ENCODE measurements at places on chromosomes 3 and 15.

DNA sequence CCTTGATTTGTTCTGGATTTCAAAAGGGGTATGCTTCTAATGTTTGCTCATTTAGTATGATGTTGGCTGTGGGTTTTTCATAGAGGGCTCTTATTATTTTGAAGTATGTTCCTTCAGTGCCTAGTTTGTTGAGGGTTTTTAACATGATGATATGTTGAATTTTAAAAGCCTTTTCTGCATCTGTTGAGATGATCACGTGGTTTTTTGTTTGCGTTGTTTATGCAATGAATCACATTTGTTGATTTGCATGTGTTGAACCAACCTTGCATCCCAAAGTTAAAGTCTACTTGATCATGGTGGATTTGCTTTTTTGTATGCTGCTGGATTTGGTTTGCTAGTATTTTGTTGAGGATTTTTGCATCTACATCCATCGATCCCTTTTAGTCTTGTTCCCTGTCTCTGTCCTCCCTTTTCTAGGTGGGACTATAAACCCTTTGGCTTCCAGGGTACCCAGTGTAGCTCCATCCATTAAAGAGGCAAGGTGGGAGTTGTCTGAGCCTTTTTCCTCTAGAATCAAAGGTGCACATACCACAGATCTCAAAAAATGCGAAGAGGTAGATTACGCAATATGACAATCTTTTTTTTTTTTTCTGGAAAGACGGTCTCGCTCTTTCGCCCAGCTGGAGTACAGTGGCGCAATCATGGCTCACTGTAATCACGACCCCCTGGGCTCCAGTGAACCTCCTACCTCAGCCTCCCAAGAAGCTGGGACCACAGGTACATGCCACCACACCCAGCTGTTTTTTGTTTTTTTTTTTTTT lies 221.6 kb upstream of the UBE2E1 start:
- no peak for DNase-seq

- DNase-seq = no peak
Measured at GRCh38 chr15:82272154-82272553, 9.5 kb downstream of the SAXO2 start.

GRCh38 chr3:84983490-84983889 lies 24.7 kb downstream of the CADM2 start:
- DNase-seq = no peak

GRCh38 chr3:22475665-22476240 lies 724.7 kb upstream of the ZNF385D start:
- no peak for DNase-seq

- DNase-seq = no peak
Measured at GRCh38 chr15:77862651-77863104, 214.8 kb downstream of the TBC1D2B start.

DNA sequence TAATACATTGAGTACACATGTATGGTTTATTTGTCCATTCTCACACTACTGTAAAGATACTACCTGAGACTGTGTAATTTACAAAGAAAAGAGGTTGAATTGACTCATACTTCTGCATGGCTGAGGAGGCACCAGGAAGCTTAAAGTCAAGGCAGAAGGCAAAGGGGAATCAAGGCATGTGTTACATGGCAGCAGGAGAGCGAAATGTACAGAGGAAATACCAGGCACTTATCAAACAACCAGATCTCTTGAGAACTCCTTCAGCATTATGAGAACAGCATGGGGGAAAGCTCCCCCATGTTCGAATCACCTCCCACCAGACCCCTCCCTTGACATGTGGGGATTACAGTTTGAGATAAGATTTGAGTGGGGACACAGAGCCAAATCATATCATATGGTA lies 666.3 kb downstream of the ZBBX start:
- no peak for DNase-seq

GRCh38 chr15:61266921-61267320 lies 37.8 kb upstream of the RORA start:
- DNase-seq = no peak

GRCh38 chr3:113847664-113848461 lies 9.3 kb downstream of the GRAMD1C start:
- DNase-seq = no peak

- DNase-seq = no peak
Measured at GRCh38 chr15:93985176-93985575, 246.2 kb upstream of the MCTP2 start.

DNA sequence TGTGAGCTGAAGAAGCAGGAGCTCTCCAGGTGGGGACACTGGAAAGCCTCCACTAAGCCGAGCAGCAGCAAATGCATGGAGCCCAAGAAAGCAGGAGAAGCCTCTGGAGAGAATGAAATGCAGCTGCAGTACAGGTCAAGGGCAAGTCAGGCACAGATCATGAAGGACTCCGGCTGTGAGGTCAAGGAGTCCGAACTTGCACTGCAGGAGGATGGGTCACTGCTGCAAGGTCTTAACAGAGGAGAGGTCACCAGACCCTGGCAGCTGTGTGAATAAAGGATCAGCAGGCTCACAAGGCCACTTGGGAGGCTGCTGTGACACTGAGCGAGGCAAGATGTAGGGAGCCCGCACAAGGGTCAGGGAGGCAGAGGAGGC lies 24.7 kb upstream of the SLC41A3 start:
- DNase-seq = no peak

- DNase-seq = no peak
Measured at GRCh38 chr3:163058031-163058854, 1561.6 kb downstream of the OTOL1 start.

GRCh38 chr15:67340630-67341029 lies 86.0 kb downstream of the IQCH start:
- DNase-seq = no peak

- no peak for DNase-seq
Measured at GRCh38 chr3:140736863-140737460, 59.1 kb downstream of the TRIM42 start.

DNA sequence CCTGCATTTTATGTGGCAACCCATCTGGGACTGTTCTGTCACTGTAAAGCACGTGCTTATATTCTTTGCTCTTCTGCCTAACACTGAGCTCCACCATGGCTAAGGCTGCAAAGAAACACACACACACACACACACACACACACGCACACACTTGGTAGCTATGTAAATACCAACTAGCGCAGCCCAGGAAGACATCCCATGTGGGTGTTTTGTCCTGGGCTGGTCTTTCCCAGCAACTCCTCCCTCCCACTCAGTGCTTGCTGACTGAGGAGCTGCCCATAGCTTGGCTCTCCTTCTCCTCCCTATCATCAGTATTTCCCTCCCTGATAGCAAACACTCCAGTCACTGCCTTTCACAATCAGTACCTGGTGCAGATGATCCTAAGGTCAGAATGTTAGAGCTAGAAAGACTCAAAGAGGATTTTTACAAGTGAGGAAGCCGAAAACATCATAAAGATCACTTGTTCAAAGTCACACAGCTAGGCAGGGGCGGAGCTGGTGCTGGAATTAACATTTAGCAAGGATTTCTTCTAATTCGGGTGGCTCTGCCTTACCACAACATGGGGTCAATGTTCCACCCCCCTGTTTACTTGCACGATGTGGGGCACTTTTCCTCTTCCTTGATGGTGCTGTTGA lies 377.1 kb upstream of the TBL1XR1 start:
- DNase-seq = no peak

- DNase-seq = no peak
Measured at GRCh38 chr3:35727179-35727578, 87.9 kb downstream of the ARPP21 start.

DNA sequence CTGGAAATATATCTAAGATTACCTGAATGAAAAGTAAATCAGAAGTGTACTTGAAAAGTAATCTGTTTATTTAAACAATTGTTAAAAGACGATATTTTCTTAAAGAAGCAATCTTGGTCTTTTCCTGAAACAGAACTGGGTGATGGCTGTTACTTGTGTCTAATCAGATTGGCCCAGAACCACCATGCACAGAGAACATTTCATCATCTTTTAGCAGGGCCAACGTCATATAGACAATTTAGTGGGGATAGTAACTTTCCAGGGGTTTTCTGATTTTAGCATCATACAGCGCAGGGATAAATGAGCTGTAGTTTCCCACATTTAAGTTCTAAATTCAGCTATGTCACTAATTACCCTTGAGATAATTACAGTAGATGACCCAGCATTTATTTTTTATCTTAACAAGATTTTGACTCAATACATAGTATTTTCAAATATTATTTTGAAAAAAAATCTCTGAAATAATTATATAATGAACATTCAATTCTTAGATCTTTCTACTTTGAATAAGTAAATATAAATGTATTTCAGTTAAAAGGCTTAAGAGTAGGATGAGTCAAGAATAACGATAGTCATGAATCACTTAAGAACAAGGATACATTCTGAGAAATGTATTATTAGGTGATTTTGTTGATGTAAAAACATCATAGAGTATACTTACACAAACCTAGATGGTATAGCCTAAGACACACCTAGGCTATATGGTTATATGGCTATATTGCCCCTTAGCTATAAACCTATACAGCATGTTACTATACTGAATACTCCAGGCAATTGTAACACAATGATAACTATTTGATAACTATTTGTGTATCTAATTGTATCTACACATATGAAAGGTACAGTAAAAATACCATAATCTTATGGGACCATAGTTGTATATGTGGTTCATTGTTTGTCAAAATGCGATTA lies 103.8 kb upstream of the MME start:
- DNase-seq = no peak

DNA sequence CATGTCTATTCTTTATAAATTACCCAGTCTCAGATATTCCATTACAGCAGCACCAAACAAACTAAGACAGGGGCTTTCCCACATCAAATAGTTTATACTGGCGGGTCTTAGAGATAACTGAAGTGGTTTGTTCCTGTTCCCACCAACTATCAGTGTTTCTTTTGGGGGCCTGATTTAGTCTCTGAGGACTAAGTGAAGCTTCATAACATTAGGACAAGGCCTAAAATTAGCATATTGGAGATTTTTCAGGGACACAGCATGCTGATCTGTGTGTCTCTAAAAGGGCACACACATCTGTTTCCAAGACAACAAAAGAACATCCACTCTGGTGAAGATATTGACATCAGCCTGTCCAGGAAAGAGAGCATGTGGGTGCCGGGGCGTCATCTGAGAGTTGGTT lies 72.6 kb upstream of the SEMA6D start:
- DNase-seq = no peak

DNA sequence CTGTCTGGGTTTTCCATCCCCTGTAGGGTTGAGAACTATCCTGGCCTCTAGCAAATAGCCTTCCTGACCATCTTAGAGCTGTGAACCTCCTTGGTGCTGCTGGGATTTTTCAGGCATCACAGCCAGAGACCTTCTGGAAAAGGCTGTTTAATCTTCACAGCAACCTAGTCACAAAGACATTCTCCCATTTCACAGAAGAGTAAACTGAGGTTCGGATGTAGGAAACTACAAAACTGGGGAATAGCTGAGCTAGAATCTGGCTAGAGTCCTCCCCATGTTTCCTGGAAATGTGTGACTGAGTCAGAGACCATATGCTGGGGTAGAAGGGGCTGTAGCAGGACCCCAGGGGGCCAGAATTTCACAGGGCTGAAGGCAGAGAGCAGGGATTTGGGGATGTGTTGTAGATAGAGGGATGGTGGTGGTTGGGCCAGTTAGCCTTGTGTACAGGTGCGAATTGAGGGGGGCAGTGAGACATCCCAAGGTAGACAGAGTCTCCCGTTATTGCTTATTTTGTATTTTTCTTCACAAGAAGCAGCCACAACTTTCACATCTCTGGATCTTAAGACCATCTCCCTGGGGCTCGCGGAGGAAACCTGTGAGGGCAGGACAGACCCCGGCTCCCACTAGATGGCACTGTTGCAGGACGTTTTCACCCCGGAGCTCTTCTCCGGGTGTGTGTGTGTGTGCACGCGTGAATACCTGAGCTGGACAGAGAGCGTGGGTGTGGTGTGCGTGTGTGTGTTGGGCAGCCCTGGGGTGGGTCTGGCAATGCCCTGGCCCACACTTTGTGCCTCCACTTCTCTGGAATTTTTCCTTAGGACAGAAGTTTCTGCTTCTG lies 66.9 kb upstream of the PRR23C start:
- peak; percentile 48 for DNase-seq

GRCh38 chr3:37580237-37580636 lies 281.4 kb upstream of the CTDSPL start:
- DNase-seq = no peak

DNA sequence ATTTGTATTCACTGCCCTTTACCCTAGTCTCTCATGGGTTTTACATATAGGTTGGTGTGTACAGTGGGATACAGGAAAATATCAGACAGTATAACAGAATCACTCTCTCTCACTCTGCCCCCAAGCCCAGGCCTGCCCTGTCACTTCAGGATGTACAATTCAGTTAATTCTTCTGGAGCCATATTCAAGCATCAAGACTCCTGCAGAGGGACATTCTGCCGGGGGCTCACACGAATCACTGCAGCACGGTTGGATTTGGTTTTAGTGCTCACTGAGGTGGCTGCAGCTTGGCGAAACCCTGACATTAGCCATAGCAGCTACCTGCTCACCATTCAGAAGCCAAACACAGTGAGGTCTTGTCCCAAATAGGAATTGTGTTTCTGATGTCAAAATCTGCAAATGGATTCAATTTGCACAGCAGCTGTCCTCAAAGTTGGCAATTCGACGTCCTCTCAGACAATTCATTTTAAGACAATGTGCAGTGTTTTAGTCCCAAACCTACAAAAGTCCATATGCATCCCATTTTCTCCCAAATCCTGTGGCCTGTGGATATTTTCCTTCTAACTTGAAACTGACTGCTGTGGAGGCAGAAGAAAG lies 82.9 kb downstream of the CHSY1 start:
- no peak for DNase-seq

DNA sequence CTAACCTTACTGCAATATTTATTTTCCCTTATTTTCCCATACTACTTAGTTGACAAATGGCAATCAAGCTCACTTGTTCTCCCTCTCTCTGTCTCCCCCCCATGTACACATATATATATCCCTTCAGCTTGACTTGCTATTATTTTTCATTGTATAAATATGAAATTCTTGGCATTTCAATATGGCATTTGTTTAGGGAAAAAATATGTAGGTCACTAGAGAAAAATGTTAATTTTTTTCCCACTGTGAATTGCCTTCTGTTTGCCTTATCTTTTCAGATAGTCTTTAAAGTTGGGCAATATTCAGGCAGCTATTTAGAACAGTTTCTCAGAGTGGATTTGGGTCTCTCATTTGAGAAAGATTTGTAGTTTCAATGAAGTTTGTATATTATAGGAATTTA lies 62.8 kb upstream of the UTS2B start:
- no peak for DNase-seq

DNA sequence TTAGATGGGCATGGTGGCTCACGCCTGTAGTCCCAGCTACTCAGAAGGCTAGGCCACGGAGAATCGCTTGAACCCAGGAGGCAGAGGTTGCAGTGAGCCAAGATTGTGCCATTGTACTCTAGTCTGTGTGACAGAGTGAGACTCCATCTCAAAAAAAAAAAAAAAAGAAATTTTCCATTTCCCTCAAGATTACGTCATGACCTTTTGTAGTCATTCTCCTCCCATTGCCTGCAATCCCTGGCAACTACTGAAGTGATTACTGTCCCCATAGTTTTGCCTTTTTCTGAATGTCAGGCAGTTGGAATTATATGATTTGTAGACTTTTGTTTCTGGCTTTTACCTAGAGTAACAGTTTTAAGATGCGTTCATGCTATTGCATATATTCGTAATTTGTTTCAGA lies 28.0 kb downstream of the WDR76 start:
- no peak for DNase-seq

- no peak for DNase-seq
Measured at GRCh38 chr15:67048281-67049279, 16.8 kb upstream of the SMAD3 start.
